Motor neuron (in vitro differentiated cells): ENCODE measurements at places on chromosomes 6 and 20.

DNA sequence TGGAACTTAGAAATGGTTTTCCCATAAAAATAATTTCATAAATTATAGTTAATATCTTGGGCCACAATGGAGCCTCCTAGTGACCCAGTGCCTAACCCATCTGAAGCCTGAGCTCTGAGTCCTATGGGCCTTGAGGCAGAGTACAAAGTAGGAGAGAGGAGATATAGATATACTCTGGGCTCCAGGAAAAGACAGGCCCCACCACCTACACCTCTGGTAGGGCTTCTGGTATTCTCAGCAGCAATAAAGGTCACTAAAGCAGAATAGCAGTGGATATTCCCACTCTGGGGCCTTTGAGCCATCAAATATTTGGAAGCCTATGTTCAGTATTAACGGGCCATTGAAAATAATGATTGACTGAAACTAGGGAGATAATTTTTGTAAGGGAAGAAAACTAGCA, 24.1 kb downstream of the CYP39A1 start:
- no peak for ATAC-seq

DNA sequence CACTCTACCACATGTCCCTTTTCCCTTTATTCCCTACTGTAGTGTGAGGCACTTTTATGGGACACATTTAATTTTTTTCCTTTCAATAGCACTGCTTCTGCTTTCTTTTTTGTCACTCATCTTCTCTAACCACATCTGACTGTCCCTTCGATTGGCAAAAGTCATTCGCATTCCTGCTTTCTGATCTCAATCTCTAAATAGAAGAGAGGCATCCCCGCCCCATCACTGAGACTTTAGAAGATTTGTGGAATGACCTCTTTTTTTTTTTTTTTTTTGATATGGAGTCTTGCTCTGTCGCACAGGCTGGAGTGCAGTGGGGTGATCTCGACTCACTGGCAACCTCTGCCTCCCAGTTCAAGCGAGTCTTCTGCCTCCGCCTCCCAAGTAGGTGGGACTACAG, 9.1 kb downstream of the ZNF292 start:
- no peak for ATAC-seq

GRCh38 chr6:20221421-20221820, 9.2 kb upstream of the MBOAT1 start:
- ATAC-seq: no peak

GRCh38 chr6:16345449-16346330, 107.3 kb downstream of the GMPR start:
- ATAC-seq: peak; percentile 93

- peak; percentile 90 for ATAC-seq
Measured at GRCh38 chr6:4672772-4673171, 103.4 kb upstream of the CDYL start.

GRCh38 chr6:140464720-140465119, 1090.3 kb upstream of the CITED2 start:
- no peak for ATAC-seq

DNA sequence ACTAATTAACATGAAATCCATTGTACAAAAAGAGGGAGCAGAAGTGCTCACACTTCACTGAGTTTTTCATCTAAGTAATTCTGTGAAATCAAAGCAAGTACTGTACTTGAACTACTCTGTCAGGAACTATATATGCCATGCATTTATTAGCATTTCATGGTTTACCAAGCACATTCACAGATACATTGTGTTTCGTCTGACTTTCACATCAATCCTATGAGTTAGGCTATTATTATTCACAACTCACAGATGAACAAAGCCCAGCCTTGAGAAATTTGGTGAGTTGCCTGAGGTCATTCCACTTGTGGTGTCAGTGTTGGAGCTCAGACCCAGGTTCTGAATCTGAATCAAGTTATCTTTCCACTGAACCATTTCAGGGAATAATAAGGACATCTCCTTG, 33.7 kb upstream of the TENT5A start:
- ATAC-seq: no peak

- no peak for ATAC-seq
Measured at GRCh38 chr20:31818376-31818908, 714 bp upstream of the MYLK2 start.

DNA sequence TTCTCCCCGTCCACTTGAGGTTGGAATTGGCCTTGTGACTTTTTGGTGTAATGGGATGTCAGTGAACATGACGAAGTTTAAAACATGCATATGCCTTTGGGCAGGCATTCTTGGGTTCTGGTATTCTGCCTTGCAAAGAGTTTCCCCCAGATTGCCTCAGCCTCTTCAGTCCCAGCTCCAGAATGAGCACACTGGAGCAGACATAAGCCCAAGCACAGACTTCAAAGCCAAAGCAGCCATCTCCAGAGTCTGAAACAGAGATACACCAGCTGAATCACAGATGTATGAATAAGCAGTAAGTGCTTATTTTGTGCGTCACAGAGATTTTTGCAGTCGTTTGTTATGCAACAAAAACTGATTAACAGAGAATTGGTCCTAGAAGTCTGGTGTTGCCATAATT, 546.0 kb downstream of the FRK start:
- peak; percentile 93 for ATAC-seq

DNA sequence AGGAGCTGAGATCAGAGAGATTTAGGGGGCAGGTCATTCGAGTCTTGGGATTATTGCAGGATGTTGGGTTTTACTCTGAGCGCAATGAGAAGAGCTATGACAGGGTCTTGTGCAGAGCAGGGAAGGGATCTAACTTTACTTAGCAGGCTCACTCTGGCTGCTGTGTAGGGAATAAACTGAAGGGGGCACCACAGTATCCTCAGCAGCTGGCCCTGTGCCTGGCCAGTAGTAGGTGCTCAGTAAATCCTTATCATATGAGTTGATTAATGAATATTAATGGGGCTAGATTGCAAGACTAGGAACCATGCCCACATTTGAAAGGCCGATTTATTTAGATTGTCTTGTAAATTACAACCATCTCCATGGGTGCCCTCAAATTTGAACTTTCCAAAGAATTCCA, 4.6 kb upstream of the MDGA1 start:
- no peak for ATAC-seq

DNA sequence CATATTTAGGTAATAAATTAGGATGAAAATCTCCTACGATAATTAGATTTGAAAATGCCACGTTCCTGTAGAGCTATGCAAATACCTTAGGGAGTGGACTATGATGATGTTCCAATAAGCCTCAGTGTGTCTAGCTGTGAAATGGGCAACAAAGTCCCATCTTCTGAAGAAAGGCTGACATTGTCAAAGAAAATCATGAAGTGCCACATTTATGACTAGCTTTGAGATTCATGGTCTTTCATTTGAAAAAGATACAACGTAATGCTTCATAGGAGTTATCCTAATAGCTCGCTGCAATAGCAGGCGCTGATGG, 23.8 kb upstream of the BCAS1 start:
- no peak for ATAC-seq

DNA sequence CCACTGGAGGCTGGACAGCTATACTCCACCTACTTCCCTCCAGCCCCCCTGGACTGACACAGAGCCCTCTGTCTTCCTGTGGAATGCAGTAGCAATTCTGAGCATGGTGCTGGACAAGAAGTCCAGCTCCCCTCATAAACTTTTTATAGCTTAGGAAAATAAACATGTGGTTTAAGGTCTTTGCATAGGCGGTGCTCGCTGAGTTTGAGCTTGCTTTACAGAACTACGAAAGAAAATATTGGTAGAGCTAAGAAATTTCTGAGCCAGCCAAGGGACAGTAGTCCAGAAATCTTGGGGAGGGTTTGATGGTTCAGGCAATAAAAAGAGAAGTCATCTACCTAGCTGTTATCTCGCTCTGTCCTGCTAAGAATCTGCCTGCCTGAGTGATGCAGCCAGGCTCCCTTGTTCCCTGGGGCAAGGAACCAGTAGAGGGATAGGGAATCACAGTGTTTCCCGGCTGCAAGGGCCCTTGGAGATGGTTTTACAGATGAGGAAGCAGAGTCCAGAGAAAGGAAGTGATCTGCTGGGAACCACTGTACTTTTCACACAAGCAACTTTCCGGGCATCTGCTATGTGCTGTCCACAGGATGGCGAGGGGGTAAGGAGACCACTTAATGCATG, 343.4 kb downstream of the CDC5L start:
- ATAC-seq: peak; percentile 70

- ATAC-seq: peak; percentile 27
Measured at GRCh38 chr6:144064402-144065212, 30.8 kb downstream of the SF3B5 start.
